Stimulated activated CD4-positive, alpha-beta T cell treated with anti-CD3 and anti-CD28 coated beads, Interleukin-2, amount 100 ng/mL, for 4 hours (primary cell): ENCODE measurements at places on chromosomes 3 and 15.

DNA sequence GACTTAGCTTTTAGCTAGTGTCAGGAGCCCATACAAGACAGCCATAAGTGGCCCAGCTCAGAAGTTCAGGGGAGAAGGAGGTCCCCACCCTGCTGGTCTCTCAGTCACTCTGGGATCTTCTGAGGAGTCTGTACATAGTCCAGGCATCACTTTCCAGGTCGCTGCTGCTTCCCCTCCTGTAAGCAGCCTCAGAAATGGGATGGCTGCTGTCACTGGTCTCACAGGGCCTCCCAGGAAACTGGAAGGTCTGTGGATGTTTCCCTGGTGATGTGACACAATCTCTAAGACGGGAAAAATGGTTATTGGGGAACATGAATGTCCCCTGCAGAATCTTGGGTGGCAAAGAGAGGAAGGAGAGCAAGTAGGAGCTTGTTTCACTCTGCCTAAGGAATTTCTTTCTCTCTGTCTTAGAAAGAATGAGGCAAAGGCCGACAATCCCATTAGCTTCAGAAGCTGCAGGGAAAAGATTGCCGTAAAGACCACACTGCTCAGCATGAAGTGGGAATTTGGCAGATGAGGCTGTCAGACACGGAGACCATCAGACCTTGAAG lies 43.2 kb upstream of the TNFAIP8L3 start:
- DNase-seq: no peak

DNA sequence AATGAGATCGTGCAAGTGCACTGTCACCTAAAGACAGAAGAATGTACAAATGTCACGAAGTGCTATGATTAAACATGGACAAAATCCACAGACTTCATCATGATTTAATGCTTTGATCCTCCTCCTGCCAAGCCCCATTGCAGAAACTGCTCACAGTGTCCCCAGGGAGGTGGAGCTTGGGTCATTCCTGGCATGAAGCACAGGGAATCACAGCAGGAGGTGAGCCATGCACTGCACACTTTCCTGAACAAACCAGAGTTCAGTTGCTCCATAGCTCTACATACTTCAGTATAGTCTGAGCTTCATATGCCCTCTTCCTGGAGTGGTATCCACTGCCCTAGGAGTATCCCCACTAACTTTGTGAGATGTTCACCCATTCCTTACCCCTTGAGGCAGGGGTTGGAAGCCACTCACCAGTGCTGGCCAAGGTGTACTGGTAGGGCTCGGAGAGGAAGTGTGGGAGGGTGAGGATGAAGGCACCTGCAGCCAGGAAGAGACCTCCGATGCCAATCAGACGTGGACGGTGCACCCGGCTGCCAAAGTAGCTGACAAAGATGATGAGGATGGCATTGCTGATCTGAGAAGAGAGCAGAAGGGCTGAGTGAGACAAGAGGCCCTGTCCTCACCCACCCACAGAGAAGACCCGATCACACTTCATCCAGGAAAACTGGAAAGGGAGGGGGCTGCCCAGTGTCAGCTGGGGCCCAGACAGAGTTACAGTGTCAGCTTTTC lies 56.3 kb downstream of the SLCO2A1 start:
- DNase-seq: no peak

- no peak for DNase-seq
Observed at GRCh38 chr3:44561076-44561475, 6.1 kb downstream of the ZKSCAN7 start.

- no peak for DNase-seq
Observed at GRCh38 chr3:116886202-116886893, 176.8 kb downstream of the TUSC7 start.

DNA sequence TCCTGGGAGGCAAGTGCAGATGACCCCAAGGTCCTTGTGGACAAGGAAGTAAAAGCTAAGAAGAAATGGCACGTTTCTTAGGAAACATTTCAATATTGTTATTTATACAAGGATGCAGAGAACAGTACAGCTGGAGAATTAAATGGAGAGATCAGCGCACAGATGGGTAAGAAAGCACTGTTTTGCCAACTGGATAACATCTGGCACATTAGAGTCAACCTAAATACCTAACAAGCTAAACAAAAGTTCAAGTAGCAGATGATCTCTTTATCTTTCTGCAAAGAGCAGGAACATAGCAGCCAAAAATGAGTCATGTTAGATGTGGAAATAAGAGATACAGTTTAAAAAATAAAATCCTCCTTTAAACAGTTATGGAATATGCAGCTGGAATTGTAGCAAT lies 15.7 kb upstream of the DPPA4 start:
- DNase-seq: no peak

GRCh38 chr15:66187271-66187670 lies 66.3 kb downstream of the MEGF11 start:
- no peak for DNase-seq

DNA sequence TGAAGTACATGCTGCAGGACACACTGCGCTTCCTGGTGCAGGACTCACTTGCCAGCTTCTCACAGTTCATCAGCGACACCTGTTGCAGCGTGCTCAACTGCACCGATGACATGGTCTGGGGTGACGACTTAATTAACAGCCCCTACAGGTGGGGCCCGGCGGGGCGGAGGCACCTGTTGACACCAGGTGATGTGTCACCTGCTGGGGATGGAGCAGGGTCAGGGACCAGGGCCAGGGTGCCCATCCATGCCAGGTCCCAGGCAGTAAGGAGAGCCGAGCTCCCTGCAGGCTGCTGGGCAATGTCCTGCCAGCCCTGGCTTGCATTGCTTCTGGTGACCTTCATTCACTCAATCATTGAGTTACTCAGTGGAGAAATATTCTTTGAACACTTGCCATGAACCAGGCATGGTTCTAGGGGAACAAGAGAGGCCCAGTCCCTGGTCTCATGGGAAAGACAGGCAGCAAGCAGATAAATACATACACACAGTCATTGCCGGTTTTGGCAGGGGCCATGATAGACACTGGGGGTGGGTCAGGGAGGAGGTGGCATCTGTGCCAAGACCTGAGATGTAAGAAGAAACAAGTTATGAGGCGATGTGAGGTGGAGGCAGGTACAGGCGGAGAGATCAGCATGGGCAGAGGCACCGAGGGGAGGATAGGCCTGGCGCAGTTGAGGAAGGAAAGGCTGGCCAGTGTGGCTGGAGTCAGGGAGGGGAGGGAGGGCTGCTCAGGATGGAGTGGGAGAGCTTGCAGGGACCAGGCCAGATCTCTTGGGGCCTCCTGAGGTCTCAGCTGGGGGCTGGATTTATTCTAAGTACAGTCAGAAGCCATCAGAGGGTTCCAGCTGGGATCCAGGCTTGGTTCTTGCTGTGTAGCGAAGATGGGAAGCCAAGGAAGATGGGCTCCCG lies 30.8 kb downstream of the DNAH1 start:
- DNase-seq: no peak

DNA sequence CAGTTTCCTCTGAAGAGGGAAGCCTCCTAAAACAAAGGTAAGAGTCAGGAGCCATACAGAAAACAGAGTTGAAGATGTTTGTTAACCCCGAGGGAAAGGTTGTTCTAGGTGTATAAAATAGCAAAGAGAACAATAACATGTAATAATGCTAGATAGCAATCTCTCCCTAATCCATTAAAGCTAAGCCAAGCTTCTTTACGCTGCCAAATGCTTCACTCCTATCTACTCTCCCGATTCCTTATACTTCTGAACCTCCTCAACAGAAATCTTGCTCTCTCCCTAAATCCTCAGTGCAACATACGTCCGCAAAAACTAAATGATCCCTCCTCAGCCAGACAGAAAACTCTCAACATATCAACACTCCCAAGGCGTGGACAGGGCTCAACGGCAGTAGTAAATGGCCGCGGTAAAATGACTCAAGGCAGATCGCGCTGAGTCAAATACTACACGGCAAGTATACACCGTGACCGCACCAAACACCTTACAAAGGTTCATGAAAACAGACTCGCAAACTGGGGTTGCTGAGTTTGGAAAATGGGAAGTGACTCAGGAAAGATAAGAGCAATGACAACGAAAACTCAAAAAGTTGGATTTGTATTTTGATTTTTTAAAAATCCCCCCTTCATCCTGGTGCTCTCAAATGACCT lies 682 bp downstream of the CLDND1 start:
- no peak for DNase-seq

DNA sequence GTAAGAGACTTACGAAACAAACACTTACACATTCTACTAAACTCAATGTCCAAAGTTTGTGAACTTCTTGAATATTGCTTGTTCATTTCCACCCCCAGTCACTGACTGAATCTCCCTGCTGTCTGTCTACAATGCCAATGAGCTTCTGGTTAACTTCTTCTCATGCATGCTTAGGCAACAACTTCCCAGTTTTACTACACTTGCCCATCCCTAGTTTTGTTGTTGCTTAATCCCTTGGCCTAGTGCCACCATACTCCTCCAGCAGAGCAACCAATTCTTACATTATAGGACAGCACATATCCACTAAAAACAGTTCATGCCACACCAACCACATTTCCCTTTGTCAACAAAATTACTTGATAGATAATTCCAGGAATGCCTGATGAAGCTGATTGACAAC lies 40.9 kb upstream of the CCR2 start:
- DNase-seq: no peak

DNA sequence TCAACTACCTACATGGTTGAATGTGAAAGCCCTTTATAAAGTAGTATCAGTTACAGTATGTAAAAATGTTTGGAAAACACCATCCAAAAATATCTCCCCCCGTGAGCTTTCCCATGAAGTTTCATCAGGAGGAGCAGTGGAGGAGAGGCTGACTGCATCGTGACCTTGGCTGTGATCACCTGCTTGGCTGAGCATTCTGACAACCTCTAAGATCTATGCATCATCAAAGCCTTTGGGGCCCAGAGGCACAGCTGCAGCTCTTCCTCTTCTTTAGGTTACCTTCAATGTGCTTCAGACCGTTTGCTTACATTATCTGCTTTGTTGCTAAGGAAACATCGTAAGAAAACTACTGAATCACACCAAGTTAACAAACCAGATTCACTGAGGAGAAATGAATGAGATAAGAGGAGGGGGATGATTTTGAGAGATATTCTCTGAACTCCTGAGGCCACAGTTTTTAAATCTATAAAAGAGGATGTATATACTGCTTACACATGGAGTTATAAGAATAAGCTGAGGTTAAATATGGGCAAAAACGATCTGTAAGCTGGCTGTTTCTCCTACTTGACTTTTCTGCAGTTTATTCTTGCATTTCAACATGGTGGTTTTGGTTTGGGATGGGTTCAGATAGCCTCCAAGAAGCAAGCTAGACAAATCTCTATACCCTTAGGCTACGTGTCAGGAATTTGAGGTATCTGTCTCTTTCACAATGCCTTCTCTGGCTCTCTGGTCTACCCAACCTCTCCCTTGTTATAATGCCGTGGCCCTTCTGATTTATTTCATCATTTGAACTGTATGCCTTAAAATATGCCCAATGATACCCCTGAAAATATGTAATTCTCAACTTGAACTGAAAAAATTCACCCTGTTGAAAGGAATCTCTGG lies 4.0 kb downstream of the GCSAM start:
- DNase-seq: peak; percentile 30

DNA sequence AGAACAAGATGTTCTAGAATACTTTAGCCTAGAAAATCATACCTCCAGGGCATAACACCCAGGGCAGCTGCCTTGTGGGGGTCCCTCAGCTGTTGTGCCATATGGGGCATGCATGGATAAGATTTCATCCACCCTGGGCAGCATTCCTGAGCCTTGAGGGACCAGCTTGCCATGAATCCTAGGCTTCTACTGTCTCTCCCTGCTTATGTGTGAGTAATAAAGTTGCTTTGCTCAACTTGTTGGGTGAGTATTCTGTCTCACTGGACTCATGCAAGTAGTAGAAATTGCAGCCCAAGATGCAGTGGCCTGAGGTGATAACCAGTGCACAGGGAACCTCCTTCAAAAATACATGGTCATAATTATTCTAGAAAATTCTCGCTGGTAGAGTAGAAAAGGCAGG lies 52.1 kb upstream of the EPHB1 start:
- DNase-seq: no peak

- no peak for DNase-seq
Observed at GRCh38 chr3:17577796-17578520, 164.5 kb downstream of the TBC1D5 start.

DNA sequence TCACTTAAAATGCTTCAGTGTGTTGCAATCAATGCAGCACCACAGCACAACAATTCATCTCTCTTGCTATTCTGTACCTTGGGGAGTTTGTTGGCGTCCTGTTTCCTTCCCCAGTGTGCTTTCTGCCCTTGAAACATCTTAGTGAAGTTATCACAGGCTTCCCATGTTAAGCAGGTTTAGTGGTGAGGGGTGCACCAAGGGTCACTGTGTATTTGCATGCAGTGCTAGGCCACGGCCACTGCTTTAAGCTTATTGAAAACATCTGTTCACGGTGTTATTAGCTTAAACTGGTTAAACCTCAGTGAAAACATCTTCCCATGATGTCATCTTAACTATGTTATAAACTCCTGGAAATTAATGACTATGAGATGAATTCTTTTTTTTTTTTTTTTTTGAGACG lies 217.3 kb upstream of the GOLIM4 start:
- no peak for DNase-seq

DNA sequence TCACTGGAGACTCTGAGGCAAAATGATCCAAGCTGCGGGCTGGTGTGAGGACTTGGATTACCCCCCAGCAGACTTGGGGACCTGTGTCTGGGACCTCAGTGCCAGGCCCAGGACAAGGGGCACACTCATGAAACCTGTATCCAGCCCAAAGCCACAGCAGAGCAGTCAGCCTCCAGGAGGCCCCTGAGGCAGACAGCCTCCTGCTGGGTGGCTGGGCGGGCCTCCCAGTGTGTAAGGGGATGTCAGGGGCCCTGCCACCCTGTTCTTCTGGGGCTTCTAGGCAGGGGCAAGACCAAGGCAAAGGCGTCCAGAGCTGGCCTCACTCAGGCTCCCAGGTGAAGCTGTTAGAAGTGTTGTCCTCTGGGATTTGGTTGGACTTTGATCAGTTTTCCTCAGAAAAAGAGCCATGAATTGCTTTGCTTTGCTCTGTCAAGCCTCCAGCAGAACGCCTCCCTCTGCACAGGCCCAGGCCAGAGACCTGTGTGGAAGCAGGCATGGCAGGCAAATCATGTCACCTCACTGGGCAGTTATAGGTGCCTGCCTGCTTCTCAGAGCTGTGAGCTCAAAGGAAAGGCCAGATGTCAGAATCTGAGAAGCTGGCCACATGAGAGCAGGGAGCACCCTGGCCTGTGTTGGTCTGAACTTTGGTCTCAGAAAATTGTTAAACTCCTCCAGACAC lies 77.4 kb downstream of the SMAD6 start:
- no peak for DNase-seq

DNA sequence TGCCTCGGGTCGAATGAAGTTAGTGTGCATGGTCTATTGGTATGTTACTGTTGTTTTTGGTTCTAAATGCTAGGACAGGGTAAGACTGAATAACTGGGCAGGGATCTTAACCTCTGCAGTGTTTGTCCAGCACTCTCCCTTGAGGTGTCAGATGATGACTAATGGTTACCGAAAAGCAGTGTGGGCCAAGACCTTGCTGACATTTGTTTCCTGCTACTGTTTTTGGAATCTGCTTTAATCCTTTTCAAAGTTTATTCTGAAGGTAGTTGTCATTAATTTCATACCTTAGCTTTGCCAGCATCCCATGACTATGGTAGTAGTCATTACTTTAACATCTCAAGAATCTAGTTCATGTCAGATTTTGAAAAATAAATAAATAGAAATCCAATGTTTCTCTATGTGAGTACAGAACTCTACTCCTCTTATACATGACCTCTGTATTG lies 117.0 kb downstream of the P3H2 start:
- DNase-seq: no peak
